HFFc6 (cell line): ENCODE measurements at places on chromosomes 6 and 20. TPM values are rescaled to one million over a fixed set of nuclear protein-coding genes. Genes with fewer than 3 reads are reported as not detected.

The CGAS gene
- total RNA-seq: 2.9 to 5.3 TPM (median 4.8 TPM) in 3 replicates

The CRISP3 gene
- not detected in 3 replicates for total RNA-seq

The MYLK2 gene
- total RNA-seq: 0.20 to 0.30 TPM in 2 of 3 replicates, not detected in the other

The GRIK2 gene
- 25.0 to 32.0 TPM (median 30.3 TPM) in 3 replicates for total RNA-seq

The GNAS-AS1 gene
- 0.81 to 1.3 TPM (median 1.3 TPM) in 3 replicates for total RNA-seq

The TRDN gene
- total RNA-seq: not detected in 3 replicates

The ASIP gene
- total RNA-seq: not detected in 3 replicates

The DYNLT2 gene
- 0.27 to 0.46 TPM (median 0.41 TPM) in 3 replicates for total RNA-seq

The PANK2 gene
- 38.4 to 39.9 TPM (median 39.5 TPM) in 3 replicates for total RNA-seq

- no peak for DNase-seq
Observed at GRCh38 chr6:1526398-1527072, 83.2 kb upstream of the FOXC1 start.

- no peak for DNase-seq
Observed at GRCh38 chr20:48962976-48963771, 41.7 kb downstream of the ARFGEF2 start.

DNA sequence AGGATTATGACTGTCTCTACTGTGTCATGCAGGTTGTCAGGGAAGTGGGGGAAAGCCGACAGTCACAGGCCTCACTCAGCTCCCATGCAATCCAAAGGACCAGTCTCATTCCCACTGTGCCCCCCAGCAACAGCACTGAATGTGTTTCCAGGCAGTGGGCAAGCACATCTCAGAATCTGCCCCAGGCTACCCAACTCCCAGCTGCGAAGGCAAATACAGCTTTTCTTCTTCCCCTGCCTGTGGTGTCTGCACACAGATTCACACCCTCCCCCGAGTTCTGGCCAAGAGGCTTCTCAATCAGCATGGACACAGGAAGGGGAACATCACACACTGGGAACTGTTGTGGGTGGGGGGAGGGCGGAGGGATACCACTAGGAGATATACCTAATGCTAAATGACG lies 75.3 kb downstream of the SNAP91 start:
- no peak for DNase-seq

GRCh38 chr20:37524859-37525708 lies 2.6 kb downstream of the BLCAP start:
- peak; percentile 63 for DNase-seq

DNA sequence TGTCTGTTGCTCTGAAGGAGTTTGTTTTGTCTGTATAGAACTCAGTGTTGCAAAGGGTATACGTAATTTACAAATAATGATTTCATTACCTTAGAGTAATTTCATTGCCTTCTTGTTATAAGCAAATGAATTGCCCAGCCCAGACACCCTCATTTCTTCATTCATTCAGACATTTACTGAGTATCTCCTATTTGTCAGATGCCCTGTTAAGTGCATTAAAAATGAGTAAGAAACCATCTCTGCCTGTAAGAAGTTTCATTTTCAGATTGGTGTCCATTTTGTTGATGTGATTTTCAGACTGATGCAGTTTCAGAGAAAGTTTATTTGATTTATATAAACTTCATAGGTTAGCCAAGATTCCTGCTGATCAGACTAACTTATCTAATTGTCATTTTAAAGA lies 429.3 kb downstream of the PHF3 start:
- DNase-seq: no peak

GRCh38 chr20:8272766-8273165 lies 140.7 kb downstream of the PLCB1 start:
- no peak for DNase-seq

DNA sequence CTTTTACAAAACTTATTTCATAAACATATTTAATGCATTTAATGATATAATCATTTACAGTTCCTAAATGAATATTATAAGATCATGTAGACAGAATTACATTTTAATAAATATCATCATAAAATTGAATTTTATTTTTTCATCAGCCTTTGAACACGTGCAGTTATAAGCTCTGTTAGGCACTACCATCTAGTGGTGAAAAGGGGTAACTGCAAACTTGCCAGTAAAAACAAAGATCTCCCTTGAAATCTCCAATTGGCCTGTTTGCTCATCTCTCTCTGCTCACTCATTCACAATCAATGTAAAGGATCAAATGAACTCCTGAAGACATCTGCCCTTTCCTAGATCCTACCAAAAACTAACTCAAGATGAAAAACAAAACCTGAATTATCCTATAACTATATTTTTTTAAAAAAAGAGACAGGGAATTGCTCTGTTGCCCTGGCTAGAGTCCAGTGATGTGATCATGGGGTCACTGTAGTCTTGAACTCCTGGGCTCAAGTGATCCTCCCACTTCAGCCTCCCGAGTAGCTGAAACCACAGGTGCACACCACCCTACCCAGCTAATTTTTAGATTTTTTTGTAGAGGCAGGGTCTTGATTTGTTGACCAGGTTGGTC lies 31.7 kb downstream of the SAMHD1 start:
- peak; percentile 64 for DNase-seq

- no peak for DNase-seq
Observed at GRCh38 chr6:150987371-150987828, 121.9 kb downstream of the MTHFD1L start.
